ENCODE measurements at places on chromosomes 3 and 15. TPM values are rescaled to one million over a fixed set of nuclear protein-coding genes. Genes with fewer than 3 reads are reported as not detected.

DNA sequence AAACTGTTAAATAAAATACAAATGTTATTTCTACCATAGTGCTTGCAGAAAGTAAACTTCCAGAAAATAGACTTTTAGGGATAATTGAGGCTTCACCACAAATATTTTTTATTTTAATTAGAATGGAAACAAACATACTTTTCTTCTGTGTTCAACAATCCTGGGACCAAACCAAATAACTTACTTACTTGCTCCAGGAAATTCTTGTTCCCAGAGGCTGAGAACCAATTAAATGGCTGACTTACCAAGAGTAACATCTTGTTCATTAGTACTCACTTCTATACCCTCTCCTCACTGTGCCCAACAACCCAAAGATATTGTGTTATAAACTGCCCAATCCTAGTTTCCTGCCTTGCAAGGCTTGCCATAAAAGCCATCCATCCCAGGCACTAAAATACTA lies 172.2 kb upstream of the PFN2 start:
- H3K36me3 ChIP-seq = no peaks in the 10 kb centered on the region
- H3K4me3 ChIP-seq = no peak overlapping the region
- H3K27me3 ChIP-seq = peaks cover 6% of the 10 kb centered on the region
- no peak overlapping the region for H3K27ac ChIP-seq
- DNase-seq = no peak

DNA sequence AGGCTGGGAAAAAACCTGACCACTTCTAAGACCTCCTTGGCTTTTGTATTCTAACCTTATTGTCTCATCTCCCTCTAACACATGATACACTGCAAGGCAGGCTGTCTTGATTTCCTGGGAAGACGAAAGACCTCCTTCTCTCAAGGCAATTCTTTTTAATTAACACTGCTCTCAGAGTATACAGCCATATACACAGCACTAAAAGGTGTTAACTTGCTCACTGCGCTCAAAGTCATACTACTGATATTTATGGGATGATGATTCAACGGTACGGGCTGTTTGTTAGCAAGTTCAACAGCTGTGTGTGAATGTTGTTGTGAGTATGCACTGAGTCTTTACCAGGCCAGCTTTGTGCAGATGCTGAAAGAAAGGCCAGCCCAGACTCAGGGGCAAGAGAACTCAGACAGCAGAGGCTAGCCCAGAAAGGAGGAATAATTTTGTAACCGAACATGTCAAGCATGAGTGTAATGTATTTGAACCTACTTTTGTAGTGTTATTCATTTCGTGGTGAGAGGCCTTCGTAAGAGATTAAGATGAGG lies 229.9 kb downstream of the IL5RA start:
- no peak overlapping the region for H3K27ac ChIP-seq
- no peaks in the 10 kb centered on the region for H3K4me1 ChIP-seq
- H3K36me3 ChIP-seq = no peaks in the 10 kb centered on the region

PROK2 gene
- not detected for total RNA-seq

SPESP1 gene
- 0.81 TPM for total RNA-seq
